ELF-1 (cell line): ENCODE measurements at places on chromosomes 16 and 17.

- DNase-seq = no peak
Measured at GRCh38 chr17:39676198-39676819, 8.1 kb downstream of the PNMT start.

GRCh38 chr16:85901110-85901509, 2.1 kb downstream of the IRF8 start:
- DNase-seq = no peak

- DNase-seq = no peak
Measured at GRCh38 chr17:2841606-2842005, 45.4 kb downstream of the RAP1GAP2 start.

- no peak for DNase-seq
Measured at GRCh38 chr16:83159049-83159448, 532.3 kb downstream of the CDH13 start.

DNA sequence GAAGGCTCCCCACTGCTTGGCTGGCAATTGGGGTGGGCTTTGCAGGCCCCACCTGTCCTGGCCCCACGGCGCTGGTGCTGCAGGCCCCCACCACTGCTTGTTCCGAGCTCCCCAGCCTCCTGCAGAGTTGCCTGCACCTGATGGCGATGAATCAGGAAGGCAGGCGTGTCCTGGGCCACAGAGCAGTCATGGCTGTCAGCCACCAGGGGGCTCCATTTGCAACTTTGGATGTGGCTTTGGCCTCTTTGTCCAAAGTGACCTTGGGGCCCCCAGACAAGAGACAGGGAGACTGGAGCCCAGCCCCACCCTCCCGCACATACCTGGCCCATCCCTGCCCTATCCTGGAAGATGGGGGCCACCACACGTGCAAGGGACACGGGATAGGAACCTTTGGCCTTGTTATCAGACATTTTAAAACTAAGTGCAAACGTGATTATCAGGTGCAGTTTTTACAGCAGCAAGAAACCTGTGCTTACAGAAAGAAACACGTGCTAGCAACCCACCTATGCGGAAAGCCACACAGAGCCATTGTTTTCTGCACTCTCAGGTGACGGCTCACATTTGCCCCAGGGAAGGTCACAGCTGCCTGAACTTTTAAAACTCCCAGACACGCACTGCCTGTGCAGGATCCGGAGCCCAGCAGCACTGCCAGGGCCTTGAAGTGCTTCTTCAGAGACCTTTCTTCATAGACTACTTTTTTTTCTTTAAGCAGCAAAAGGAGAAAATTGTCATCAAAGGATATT, at the start of gene DNASE1:
TSS of gene DNASE1 (plus strand) at position 443 of the 743 bp plus-strand sequence. CDS start 683 bp downstream, outside the sequence.
- peak; percentile 83 for DNase-seq

GRCh38 chr17:62627904-62628633, 599 bp downstream of the MRC2 start:
- peak; percentile 40 for DNase-seq

DNA sequence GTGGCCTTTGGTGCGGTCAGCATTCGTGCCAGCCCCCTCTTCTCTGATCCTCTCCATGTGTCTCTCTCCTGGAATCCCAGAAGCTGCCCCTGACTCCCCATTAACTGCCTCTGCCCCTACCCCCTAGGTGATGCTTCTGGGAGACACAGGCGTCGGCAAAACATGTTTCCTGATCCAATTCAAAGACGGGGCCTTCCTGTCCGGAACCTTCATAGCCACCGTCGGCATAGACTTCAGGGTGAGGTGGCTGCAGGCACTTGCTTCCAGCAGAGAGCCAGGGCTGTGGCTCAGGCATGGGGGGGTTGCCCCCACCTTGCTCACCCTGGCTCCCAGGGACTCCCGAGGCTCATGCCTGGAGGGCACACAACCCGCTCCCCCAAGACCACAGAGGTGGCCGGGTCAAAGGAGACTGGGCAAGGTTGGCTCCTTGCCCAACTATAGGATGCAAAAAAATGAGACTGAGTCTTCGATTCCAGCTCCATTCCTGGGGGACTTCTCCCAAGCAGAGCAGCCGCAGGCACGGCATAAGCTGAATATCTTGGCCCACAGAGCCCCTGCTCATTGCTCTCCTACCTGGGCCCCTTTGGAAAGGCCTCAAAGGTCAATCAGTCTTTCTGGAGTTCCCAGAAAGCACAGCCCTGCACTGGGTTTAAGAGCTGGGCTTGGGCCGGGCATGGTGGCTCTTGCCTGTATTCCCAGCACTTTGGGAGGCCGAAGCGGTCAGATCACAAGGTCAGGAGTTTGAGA, 3.8 kb downstream of the RAB37 start:
- no peak for DNase-seq

- DNase-seq = peak; percentile 33
Measured at GRCh38 chr17:57755480-57756070, 10.5 kb upstream of the CCDC182 start.

DNA sequence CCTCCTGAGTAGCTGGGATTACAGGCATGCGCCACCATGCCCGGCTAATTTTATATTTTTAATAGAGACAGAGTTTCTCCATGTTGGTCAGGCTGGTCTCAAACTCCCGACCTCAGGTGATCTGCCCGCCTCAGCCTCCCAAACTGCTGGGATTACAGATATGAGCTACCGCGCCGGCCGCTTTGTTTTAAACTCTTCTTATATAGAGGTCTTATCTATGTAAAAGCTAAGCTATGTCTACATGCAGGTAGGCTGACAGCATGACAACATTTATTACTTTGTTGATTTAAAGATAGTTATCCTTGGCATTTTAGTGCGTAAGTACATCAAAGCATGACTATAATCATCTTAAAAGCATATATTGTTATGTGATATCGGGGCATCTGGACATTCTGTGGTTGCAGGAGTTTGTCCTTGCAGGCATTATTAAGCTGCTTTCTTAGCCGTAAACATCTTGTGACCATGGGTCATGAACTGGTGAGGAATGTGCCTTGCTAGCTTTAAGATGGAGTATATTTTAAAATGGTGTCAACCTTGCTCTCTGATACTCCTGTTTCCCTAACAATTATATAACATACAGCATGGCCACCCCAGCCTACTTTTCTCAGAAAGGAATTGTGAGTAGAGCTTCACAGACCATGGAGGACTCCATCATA, 45.8 kb upstream of the TAOK1 start:
- DNase-seq = no peak

- DNase-seq = no peak
Measured at GRCh38 chr16:72910875-72911274, 137.1 kb downstream of the ZFHX3 start.

- DNase-seq = no peak
Measured at GRCh38 chr16:59864981-59865666, 1131.0 kb upstream of the GOT2 start.

DNA sequence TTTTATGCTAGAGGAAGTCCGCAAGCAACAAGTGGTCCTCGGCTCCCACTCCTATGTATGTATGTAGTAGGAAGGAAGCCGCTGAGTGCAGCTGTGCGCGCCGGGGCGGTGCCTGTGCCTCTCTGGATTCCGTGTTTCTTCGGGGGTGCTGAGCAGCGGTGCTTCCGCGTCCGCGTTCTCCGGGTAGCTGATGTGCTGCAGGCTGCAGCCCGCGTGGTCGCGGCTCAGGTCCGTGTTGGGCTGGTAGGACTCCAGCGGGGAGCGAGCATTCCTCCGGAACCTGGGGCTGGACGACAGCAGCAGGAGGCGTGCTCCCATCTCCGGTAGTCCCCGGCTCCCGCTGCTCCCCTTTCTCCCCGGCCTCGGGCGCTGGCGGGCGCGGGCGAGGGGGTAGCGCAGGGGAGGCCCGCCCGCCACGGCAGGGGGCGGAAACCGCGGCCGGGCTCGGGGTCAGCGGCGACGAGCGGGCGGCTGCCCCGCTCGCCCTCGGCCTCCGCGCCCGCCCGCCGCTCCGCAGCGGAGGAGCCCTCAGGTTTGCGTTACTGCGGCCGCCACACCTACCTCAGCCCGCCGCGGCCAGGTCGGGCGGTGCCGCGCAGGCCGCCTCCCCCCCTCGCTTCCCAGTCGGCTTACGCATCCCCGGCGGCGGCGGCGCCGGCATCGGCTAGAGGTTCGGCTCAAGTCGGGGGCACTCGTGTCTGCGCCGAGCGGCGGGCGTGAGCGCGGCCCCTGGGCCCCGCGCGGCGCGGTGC, 487 bp downstream of the C17orf67 start:
- peak; percentile 85 for DNase-seq

- peak; percentile 87 for DNase-seq
Measured at GRCh38 chr17:54900457-54901229, at the start of gene TOM1L1. TOM1L1 (plus strand) TSS chr17:54900852; CDS start chr17:54900866, 14 bp downstream.

GRCh38 chr16:81198635-81199034, 39.9 kb upstream of the BCO1 start:
- DNase-seq = no peak

GRCh38 chr16:54098247-54098646, 188.3 kb downstream of the IRX3 start:
- no peak for DNase-seq

GRCh38 chr16:19071811-19072777, 4.7 kb downstream of the COQ7 start:
- peak; percentile 56 for DNase-seq

DNA sequence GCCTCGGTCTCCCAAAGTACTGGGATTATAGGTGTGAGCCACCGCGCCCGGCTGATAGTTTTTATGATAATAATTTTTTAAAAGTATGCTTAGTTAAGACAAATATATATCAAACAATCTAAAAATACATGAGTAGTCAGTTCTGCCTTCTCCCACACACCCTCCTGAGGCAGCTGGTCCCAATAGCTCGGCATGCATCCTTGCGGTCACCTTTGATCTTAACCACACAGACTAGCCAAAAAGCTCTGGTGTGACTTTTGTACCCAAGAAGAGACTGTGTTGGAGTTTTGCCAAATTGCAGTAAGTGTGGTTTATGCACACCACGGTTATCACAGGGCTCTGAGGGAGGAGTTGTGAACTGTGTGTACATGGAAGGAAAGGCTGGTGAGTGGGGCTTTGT, 25.6 kb downstream of the ATP6V0A1 start:
- DNase-seq = no peak

GRCh38 chr17:20207262-20207985, 198.3 kb downstream of the SPECC1 start:
- no peak for DNase-seq

DNA sequence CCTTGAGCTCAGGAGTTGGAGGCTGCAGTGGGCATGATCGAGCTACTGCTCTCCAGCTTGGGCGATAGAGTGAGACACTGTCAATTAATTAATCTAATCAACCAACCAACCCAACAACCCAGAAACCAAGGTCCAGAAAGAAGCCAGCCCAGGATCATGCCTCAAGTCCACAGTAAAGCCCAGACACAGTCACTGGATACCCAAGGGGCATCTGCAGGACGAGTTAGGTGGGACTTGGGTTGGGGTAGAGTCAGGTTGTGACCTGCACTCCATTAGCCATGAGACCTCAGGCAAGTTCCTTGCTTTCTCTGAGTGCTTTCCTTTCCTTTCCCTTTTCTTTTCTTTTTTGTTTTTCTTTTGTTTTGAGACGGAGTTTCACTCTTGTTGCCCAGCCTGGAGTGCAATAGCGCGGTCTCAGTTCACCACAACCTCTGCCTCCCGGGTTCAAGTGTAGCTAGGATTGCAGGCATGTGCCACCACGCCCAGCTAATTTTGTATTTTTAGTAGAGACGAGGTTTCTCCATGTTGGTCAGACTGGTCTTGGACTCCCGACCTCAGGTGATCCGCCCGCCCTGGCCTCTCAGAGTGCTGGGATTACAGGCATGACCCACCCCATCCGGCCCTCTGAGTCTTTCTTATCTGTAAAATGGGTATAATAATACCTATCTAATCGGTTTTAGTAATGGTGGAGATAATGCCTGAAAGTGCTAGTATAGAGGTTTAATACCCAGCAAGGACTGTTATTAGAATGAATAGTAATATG, 3.5 kb upstream of the HSD17B1 start:
- no peak for DNase-seq

GRCh38 chr16:7025616-7026190, 306.9 kb upstream of the RBFOX1 start:
- peak; percentile 94 for DNase-seq

- DNase-seq = no peak
Measured at GRCh38 chr17:14119546-14119945, 50.2 kb downstream of the COX10 start.

DNA sequence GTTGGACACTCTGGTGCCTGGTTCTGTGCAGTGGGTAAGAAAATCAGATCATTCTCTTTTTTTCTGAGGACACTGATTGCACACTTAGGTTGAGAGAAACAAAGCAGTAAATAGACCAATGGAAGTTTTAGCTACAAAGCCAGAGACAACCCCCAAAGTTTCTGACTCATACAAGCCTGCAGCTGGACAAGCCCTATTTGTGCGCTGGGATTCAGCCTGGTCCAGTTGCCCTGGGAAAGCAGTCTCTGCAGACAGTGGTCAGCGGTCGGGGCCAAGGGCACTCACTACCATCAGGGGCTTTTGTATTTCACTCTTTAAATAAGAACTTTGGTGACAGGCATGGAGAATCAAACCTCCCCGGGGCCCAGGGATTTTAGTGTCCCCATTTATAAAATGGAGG, 6.0 kb upstream of the RHBDL3 start:
- no peak for DNase-seq

DNA sequence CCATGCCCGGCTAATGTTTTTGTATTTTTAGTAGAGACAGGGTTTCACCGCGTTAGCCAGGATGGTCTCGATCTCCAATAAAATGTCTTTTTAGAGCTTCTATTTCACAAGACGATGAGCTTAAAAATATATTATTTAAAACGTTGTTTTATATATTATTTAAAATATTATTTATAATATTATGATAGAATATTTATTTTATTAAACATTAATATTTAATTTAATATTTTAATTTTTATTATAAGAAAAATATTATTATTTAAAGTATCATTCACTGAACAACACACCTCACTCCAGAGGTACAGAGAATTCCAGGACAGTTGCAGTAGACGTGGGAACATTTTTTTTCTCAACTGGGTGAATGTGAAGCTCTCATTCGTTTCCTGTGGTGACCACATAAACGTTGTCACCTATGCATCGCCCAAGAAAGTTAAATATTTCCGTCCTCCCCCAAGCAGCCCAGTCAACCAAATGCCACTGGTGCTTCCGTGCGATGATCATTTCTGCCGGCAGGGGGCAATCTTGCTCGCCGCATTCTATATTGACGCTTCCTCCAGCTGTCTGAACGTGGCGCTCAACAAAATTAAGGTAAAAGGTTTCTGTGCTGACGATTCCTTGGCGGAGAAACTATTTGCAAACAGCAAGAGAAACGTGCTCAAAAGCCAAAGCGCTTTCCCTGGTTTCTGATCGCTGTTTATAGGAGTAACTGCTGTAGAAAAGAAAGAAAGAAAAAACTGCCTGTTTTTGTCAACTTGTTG, 41.7 kb upstream of the PRSS54 start:
- peak; percentile 96 for DNase-seq

DNA sequence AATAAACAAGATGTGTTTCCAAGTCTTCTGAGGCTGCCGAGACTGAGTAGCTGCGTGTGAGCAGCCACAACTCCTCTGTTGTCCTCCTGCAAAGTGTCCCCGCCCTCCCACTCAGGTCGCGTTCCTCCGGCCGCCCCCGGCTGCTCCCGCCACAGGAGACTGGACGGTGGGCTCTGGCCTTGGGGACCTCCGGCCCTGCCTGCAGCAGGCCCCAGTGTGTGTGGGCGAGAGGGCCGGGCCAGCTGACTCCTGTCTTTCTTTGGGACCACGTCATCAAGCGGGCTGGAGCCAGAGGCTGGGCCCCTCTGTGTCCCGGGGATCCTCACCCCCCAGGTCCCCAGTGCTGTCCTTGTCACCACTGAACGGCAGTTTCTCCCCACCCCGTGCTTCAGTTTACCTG, 175.3 kb downstream of the NPIPB11 start:
- DNase-seq = no peak

- DNase-seq = no peak
Measured at GRCh38 chr16:69270395-69270794, 40.8 kb upstream of the VPS4A start.

GRCh38 chr17:59073972-59074371, 32.7 kb downstream of the TRIM37 start:
- no peak for DNase-seq
